ENCODE measurements at places on chromosomes 2 and 18.

DNA sequence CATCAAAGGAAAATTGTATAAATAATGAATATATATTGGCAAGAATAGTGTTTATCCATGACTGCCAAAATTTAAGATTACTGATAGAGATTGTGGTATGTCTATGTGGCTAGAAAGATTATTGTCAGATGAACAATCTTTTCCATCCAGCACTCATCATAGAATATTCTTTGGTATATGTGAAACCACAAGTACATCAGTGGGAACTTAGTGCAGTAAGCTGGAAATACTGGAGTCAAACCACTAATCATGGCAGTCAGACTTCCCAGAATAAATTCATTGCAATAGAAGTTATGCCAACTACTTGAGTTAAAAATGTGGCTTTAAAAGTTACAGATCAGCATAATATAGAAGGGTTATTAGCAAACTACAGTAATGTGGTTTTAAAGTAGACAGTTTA, 310.3 kb downstream of the GULP1 start:
- no peak for DNase-seq

GRCh38 chr2:145067549-145068030, 547.7 kb upstream of the ZEB2 start:
- DNase-seq: no peak

DNA sequence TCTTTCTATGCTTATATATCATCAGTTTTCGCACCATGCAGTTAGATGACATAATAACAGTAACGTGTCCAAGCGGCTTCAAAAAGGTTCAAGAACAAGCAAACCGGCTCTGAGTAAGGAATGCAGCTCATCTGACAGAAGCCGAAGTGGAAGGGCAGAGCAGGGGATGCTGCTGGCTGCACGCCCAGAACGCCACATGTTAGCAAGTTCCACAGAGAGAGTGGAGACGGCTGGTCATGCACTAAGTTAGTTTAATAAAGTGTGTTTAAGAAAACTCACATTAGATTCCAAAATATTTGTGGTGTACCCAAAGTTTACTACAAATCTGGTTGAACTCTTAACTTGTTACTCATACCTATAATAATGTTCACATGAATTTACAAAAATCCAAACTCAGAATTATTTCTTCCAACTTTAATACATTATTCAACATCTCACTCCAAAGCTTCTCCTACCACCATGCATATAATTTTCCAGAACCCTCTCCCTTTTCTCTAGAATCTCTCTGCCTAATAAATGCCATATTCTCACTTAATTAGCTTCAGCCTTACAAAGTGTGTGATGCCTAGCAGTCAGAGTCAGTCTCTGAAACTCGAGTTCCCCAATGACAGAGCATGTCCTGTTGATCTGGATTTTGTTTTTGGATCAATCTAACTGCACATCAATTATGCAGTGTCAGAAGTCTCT, 170.0 kb downstream of the DNAH7 start:
- DNase-seq: no peak

DNA sequence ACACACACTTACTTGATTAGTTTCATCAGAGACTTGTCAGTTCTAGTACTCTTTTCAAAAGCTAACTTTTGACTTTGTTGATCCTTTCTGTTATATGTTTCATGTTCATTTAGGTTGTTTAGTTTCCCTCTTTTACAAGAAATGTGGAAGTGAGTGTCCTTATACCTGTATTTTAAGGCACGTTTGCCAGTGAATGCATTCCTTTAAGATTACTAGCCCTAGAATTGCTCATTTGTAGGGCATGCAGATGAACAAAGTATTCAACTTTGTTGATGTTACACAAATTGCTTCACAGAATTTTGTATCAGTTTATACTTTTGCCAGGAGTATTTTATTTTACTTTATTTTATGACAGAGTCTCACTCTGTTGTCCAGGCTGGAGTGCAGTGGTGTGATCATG, 6.3 kb downstream of the IL1RL2 start:
- DNase-seq: no peak

DNA sequence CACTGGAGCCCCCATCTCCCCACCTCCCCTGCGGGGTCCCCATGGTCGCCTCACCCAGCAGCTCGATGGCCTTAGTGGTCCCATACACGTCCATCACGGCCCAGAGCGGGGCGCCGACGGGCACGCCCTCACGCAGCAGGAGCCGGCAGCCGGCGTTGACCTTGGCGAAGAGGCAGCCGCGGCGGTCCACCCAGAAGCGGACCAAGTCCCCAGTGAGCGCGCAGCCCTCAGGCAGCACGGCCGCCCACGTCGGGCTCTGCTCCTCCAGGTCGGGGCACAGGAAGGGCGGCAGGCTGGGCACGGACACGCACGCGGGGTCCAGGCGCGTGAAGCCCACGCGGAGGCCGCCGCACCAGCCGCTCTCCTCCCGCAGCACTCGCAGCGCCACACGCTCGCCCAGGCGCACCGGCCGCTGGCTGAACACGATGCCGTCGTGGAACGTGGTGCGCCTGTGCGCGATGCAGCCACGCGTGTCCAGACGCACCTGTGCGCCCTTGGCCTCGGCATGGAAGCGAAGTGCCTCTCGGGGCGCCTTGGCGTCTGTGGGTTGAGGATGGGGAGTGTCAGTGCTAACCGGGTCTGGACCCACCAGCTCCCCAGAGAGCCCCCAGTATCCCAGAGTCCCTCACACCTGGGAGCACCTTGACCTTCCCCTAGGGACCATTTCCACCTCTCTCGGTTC, 4.6 kb downstream of the NEURL3 start:
- DNase-seq: no peak

DNA sequence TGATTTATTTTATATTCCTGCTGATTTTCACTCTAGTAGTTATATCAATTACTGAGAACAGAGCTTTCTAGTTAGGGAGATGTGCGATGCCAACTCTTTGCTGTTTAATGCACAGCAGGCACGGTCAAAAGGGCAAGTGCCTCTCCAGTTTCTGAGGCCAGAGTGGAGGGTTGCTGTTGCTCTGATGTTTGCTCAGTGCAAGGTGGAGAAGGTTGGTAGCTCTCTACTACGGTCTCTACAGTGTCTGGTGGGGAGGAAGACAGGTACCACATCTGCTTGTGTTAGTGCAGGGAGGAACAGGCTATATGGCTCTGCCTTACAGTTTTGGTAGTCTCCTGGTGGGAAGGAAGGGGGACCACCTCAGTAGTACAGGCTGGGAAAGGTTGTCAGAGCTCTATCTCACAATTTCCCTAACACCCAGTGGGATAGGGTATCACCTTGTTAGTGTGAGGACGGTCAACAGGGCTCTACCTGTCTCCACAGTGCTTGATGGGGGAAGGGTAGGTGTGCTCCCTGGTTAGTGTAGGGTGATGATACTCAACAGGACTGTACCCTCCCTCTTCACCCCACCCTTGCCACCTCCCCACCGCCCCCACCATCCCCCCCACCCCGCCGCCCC, 85.9 kb downstream of the FANCL start:
- DNase-seq: no peak

DNA sequence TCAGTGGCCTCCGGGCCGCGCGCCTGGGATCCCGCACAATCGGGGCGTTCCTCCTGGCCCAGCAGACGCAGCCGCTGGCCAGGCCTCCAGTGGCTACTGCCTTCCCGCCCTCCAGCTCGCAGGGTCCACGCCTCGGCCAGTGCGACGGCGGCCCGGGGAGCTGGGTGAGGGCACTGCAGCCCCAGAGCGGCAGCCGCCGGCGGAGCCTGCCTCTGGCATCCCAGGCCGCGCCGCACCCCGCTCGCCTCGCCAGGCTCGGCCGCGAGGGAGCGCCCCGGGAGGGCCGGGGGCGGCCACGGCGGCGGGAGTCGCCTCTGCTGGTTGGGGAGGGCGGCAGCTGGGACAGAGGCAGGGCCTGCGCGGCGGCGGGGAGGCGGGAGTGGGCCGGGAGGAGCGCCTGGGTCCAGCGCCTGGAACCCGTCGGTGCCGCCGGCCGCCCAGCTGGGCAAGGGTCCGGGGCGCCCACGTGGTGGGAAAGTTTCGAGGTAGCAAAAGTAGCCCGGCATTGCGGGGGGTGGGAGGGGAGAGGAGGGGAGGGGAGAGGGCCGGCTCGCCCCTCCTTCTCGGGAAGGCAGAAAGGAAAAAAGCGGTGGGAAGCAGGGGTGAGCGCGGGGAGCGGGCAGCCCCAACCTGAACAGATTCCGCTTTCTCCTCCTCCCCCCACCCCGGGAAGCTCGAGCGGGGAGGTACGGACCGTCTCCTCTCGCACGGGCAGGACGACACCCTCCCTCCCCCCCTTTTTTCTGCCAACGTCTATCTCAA, 1.5 kb upstream of the INHBB start:
- no peak for DNase-seq

DNA sequence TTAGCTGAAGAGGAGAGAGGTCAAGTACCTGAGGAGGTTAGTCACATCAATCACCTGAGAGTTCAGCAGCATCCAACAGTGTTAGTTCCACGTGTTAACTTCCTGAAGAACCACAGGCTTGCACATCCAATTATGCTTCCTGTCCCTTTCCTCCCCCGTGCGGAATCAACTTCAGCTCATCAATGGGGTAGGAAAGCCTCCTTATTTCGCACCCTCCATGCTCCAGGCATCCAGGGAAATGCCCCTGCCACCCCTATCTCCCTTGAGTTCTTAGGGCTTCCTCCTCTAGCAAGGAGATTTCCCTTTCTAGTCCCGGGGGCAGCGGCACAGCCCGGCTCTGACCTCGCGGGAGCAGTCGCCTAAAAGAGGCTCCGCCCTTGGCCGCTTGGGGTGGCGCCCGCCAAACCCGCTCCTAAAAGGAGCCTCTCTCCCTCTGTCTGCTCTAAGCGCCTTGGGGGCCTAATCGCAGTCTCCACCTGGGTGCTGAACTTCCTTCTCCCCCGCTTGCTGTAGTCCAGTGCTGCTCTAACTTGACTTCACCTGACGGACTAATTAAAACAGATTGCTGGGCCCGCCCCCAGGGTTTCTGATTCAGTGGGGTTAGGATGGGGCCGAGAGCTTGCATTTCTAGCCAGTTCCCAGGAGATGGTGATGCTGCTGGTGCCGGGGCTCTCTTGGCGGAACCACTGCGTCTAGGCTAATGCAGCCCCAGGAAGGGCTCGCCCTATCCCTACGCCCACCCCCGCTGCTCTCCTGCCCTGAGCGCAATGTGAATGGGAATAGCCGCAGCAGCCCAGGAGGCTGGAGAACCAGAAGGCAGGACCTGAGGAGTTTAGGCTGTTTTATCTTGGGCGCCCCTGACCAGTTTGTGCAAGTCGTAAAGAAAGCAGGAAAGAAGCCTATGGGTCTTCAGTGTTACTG, 3.4 kb upstream of the TET3 start:
- DNase-seq: peak; percentile 62

DNA sequence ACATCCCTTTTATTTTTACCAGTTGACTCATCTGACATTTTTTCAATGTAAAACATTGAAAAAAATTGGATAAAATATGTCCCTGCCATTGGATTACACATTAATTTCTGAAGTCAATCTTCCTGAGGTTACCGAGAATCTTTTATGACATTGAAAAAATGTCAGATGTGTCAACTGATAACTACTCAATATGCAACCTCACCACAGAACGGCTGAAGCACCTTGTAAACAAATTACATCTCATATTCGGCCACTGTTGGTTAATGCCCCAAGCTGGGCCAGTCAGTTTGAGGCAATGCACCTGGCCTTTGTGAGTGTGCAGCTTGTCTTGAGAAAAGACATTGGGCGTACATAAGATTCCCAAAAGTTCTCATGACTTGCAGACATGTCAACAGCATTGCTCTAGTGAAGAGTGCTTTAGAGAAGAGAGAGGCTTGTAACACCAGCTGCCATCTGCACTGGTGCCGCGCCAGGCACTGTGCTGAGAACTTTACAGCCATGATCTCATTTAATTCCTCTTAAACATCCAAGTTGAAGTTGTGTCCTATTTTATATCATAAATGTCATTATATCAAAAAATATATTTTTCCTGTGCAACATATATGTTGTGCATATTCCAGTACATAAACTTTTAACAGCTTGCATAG, 112.7 kb upstream of the SLC35G4 start:
- no peak for DNase-seq

- DNase-seq: no peak
These were observed 31.6 kb upstream of the NABP1 start for GRCh38 chr2:191646163-191646902.
